ENCODE measurements at places on chromosomes 11 and 22.
A peak's percentile ranks its signal among the peaks of the same experiment; 100 is the strongest.

- ATAC-seq = peak; percentile 80
These were observed 4.6 kb downstream of the DCHS1 start for GRCh38 chr11:6650980-6651379.

DNA sequence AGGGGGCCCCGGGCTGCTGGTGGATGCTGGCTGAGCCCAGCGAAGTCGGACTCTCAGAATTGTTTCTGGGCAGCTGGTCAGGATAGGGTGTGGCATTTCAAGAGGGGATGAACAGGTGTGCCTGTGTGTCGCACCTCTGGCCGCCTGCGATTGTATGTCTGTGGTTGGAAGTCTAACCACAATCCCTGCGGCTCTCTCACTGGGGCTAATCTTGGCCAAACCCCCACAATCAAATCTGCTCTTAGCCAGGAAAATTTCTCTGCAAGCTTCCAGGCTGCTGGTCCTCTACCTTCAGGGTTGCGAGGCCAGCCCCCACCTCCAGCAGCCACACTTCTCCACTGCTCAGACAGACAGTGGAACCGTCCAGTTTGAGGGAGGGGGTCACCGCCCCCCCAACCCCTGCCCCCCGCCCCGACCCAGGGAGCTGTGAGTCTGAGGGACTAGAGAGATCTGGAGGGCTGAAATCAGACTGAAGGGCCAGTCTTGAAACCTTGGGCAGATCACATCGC is 953 bp downstream of the ATG16L2 start:
- ATAC-seq = no peak

GRCh38 chr11:12769834-12770345 is 95.7 kb downstream of the TEAD1 start:
- no peak for ATAC-seq

DNA sequence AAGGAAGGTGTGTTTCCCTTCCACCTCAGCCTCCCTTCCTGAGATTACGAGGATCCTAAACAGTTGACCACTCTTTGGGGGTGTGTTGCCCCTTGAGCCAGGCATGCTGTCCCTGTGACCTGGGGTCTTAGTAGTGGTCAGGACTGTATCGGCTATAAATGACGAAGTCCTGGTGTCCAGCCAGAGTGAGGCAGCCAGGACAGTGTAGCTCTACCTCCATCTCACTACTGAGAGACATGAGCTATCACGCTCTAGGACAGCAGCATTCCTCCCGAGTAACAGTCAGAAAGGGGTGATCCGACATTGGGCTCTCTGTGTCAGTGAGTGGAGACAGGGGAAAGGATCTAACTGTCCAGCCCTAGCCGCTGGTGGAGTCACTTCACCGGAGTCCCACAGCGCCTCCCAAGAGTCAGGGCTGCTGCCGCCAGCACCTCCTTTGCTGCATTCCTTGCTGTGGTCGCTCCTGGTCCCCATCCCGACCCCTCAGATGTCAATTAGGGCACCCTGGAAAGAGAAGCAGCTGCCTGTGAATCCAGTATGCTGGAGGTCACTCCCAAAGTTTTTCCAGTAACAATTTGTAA is 3.3 kb upstream of the B3GNT6 start:
- ATAC-seq = no peak

- ATAC-seq = peak; percentile 57
These were observed 7.4 kb upstream of the PMM1 start for GRCh38 chr22:41596776-41597634.

DNA sequence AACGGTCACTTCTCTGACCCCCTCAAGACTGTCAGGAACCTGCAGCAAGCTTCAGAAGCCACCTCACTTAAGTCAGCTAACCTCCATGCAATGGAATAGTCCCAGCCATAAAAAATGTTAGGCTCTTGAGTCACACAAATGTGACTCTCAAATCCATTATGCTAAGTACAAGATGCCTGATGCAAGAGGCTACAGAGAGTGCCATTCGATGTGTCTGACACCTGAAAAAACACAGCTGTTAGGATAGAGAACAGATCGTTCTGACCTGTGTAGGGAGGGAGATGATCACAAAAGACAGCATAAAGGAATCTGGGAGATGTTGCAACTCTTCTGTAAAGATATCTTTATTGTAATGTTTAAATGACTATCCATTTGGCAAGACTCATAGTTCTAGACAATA is 712.4 kb downstream of the TBC1D22A start:
- ATAC-seq = no peak
